GM04504 (cell line): ENCODE measurements at places on chromosomes 4 and X.

DNA sequence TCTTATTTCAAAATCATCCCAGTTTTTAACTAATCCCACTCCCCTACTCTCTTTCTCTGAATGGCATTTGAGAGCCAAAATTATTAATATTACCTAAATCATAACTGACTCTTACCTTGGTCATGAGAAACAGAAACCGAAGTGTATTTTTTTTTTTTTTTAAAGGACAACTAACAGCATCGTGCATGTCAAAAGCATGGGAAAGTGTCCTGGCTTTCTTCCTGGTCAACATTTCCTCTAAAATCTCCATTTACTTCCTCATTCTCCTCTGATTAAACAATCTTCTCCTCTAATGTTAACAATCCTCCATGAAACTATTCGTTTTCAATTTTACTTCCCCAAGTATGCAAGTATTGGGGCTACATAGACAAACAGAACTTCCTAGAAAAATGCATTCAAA lies 2.1 kb upstream of the STS start:
- DNase-seq, result no peak

DNA sequence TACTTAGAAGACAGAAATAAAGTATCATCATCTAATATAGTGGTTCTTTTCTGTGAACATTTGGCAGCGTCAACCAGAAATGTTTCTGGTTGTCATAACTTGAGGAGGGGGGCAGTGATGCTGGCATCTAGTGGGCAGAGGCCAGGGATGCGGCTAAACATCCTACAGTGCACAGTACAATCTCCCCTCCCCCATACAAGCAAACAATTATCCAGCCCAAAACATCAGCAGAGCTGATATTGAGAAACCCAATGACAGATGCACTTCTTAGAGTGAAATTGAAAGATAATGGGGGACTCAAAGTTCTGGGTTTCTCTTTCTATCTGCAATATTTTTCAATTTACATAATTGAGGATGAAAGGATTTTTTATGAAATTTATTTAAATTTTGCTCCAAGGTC lies 1.9 kb upstream of the EIF1AX start:
- DNase-seq, result no peak

GRCh38 chrX:47224266-47224895 lies 5.9 kb downstream of the CDK16 start:
- no peak for DNase-seq

DNA sequence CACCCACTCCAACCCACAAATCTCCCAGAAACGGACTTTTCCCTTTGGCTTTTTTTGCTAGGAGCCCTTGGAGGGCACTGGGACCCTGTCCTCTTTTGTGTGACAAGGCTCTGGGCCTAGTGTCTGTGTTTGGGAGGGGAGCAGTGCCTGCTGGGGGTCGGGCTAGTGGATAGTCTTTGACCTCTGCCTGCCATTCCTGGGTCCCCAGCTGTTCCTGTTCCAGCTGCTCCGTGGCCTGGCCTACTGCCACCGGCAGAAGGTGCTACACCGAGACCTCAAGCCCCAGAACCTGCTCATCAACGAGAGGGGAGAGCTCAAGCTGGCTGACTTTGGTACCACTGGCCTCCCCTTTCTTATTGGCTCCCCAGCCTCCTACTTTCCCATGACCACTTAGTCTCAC lies 6.7 kb upstream of the USP11 start:
- no peak for DNase-seq

GRCh38 chrX:103453655-103454054 lies 65.6 kb downstream of the RAB40A start:
- peak; percentile 78 for DNase-seq

DNA sequence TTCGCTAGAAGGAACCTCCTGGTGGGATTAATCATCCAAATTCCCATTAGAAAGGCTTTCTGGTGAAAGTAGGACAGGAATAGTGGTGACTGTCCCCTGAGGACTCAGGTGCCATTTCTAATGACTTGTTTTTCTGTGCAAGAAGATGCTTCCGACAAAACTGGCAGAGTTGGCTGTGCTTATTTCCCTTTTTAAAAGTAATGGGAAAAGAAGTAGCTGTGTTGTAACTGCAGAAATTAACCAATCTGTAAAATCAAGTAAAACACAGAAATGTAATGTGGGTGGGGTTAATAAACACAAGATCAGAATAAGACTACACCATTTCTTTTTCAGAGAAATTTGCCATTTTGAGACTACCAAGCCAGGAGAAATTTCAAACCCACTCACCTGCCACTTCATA lies 55.0 kb upstream of the FAM9B start:
- DNase-seq, result no peak
